SJSA1 (cell line): ENCODE measurements at places on chromosomes 1 and 21.

- DNase-seq = no peak
- H3K27me3 ChIP-seq = no peaks in the 10 kb centered on the region
- no peak overlapping the region for H3K4me3 ChIP-seq
- no peak overlapping the region for H3K27ac ChIP-seq
Measured at GRCh38 chr1:22457345-22457744, 5.7 kb downstream of the ZBTB40 start.

GRCh38 chr21:31928656-31929055, 55.8 kb downstream of the HUNK start:
- H3K27ac ChIP-seq = peak overlapping the region; percentile 70
- no peaks in the 10 kb centered on the region for H3K27me3 ChIP-seq
- DNase-seq = peak; percentile 70
- H3K4me3 ChIP-seq = no peak overlapping the region

GRCh38 chr1:87369736-87370478, 41.2 kb downstream of the LMO4 start:
- no peak overlapping the region for H3K27ac ChIP-seq
- no peaks in the 10 kb centered on the region for H3K4me1 ChIP-seq
- no peaks in the 10 kb centered on the region for H3K36me3 ChIP-seq

DNA sequence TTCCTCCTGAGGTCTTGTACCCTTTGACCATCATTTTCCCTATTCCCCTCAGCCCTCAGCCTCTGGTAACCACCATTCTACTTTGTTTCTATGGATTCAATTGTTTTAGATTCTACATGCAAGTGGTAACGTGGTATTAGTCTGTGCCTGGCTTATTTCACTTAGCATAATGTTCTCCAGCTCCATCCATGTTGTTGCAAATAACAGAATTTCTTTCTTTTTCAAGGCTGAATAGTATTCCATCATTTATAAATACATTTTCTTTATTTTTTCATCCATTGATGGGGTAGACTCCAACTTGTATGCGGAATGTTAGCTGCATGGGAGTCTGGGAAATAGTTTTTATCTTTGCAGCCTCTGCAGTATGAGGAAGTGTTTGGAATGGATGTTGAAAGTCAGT, 26.3 kb upstream of the TMEM54 start:
- no peaks in the 10 kb centered on the region; the same call in 1 of the 2 replicates for H3K27me3 ChIP-seq
- no peaks in the 10 kb centered on the region for H3K36me3 ChIP-seq
- H3K4me3 ChIP-seq = no peak overlapping the region
- DNase-seq = no peak

DNA sequence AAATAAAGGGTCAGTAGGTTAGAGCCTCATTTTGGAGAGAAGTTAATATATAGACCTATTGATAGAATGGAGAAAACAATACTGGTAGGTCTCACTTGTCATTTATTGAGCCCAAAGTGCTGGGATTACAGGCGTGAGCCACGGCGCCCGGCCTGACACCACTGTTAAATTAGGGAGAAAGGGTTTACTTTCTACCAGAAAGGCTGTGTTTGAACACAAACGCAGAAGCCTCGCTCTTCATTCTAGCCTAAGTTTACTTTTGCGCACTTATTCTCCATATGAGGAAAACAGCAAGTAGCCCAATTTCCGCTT, 710 bp upstream of the PRPF3 start:
- peak overlapping the region; percentile 58 for H3K4me3 ChIP-seq
- peaks cover 5% of the 10 kb centered on the region for H3K4me1 ChIP-seq
- no peaks in the 10 kb centered on the region for H3K27me3 ChIP-seq
- H3K27ac ChIP-seq = peak overlapping the region; percentile 53
- H3K36me3 ChIP-seq = peaks cover 32% of the 10 kb centered on the region

GRCh38 chr1:215772151-215772550, 205.0 kb downstream of the KCTD3 start:
- no peaks in the 10 kb centered on the region for H3K36me3 ChIP-seq
- H3K27ac ChIP-seq = no peak overlapping the region
- no peaks in the 10 kb centered on the region for H3K4me1 ChIP-seq

- H3K36me3 ChIP-seq = no peaks in the 10 kb centered on the region
- peak; percentile 74 for DNase-seq
- no peaks in the 10 kb centered on the region for H3K27me3 ChIP-seq
- H3K4me1 ChIP-seq = peaks cover 84% of the 10 kb centered on the region
Measured at GRCh38 chr1:166947398-166948043, 27.8 kb downstream of the ILDR2 start.

DNA sequence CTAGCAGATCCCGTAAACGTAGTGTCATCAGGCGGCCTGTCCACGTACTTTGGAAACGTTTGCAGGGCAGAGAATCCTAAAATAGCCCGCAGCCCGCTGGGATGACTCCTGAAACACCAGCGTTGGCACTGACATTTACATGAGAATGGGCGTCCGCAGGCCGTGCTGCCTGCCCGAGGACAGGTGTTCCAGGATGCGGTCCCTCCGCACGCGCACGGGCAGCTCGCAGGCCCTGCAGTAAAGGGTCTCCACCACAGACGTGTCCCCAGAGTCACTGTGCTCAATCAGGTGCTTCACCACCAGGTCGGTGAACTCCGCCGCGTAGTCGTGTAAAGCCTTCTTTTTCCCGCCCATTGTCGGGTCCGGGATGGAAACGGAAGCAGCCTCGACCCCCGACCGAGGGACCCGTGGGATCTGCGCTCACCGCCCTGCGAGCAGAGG, 5.8 kb upstream of the CCDC27 start:
- no peak for DNase-seq
- peaks cover 8% of the 10 kb centered on the region; the same call in 1 of the 2 replicates for H3K27me3 ChIP-seq
- peak overlapping the region; percentile 56 for H3K4me3 ChIP-seq
- peaks cover 11% of the 10 kb centered on the region for H3K4me1 ChIP-seq
- H3K27ac ChIP-seq = no peak overlapping the region
- peaks cover 4% of the 10 kb centered on the region; the same call in 1 of the 2 replicates for H3K36me3 ChIP-seq

DNA sequence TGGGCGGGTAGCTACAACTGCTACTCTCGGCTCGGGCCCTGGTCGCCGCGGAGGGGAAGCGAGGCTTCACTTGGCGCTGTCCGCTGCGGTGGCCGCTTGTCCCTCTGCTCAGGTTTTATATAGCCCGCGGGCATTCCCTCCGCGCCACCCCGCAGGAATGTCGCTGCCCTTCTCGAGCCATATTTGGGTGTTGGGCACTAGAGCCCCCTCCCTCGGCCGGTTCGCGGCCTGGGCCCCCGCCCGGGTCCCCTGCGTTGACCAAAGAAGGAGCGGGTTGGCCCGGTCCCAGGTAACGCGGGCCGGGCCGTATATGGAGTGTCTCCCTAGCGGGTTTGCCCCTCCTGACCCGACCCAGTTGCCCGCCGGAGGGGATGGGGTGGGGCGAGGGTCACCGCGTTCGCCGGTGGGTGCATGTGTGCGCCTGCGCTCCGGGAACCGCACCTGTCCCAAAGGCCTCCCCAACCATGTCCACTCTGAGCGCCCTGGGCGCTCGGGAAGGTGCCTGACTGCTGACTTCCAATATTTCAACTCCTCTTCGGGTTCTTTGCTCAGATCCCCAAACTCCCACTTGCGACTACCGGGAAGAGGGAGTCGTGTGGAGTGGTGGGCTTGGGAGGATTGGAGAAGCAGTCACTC, at the start of gene ACTA1:
Gene ACTA1 (minus strand): TSS at position 90 of the 636 bp plus-strand sequence. CDS start 979 bp downstream, outside the sequence.
- DNase-seq = no peak
- peaks cover 9% of the 10 kb centered on the region for H3K4me1 ChIP-seq
- peaks cover 62% of the 10 kb centered on the region for H3K27me3 ChIP-seq
- no peaks in the 10 kb centered on the region for H3K36me3 ChIP-seq
- H3K4me3 ChIP-seq = no peak within 1 kb of the TSS
- no peak within 1 kb of the TSS for H3K27ac ChIP-seq
